ENCODE measurements at places on chromosomes 16 and 17.
A peak's percentile ranks its signal among the peaks of the same experiment; 100 is the strongest.

DNA sequence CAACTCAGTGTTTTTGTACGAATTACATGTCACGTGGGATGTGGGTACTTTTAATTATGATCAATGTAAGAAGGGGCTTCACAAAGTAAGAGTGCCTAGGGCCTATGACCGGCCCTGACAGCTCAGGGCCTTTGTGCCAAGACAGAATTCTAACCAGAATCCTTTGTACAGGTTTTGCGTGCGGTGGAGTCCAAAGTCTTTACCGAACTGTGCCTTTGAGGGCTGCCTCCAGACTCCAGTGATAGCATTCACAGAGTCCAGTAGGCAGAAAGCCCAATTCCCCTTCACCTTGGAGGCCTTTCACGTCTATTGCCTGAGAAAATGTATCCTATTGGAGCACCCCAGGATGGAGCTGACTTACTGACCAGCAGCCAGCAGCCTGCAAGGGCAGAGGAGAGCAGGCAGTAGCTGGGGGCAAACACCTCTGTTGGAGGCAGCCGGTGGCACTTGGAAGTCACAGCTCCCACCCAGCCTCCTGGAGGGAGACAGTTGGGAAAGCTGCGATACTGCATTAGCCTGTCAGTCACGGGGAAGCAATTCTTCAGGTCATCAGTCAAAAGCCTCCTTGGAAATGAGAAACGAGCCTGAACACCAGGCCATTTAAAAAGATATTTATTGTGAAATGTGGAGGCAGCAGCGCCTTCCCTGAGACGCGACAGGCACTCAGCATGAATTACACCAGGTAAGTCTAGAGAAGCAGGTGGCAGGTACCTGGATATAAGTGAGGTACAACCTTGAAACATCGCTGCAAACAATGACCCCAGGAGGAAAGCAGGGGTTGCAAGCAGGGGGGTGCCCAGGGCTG lies 98.1 kb upstream of the CDYL2 start:
- no peak for DNase-seq

DNA sequence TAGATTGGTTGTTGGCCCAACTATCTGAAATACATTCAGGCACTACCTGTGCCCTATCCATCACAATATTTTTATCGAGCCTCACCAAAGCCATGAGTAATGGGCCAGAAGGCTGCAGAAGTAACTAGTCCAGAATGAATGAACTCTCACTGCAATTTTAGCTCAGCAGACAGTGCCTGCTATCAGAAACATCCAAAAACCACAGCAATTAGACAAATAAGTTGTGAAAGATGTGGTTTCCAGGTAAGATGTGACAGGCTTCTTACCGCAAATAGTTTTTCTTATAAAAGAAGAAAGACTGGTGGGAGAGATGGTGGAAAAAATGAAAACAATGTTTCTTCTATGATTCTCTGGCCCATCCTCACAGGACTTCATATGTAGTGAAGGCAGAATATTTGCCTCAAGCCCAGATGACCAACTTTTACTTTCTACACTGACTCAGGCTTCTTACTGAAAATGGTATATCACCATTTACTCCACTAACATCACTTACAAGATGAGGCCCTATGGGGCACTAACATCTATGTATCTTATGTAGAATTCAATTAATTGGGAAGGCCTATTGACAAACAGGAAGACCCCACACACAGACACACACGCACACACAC lies 9.8 kb upstream of the RFFL start:
- DNase-seq: no peak

GRCh38 chr16:47578573-47578972 lies 117.4 kb downstream of the PHKB start:
- DNase-seq: no peak

DNA sequence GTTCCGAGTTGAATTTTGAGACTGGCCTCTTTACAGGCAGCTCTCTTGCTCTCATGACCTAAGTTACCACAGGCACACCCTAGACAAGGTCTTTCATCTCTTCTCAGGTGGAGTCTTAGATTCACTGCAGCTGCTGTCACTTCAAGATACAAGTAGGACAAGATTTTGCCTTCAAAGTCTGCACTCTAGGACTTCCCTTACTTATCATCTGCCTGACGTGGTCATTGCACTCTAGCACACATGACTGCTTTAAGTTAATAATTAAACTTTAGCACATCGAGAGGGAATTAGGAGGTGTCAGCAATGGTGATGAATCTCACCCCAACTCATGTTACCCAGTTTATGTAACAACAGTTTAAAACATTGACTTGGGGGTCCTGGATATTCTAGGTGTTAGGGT lies 25.6 kb downstream of the RNF135 start:
- no peak for DNase-seq

GRCh38 chr17:28189667-28190066 lies 129.3 kb upstream of the TMEM97 start:
- DNase-seq: no peak

GRCh38 chr17:59074494-59074893 lies 32.2 kb downstream of the TRIM37 start:
- no peak for DNase-seq

DNA sequence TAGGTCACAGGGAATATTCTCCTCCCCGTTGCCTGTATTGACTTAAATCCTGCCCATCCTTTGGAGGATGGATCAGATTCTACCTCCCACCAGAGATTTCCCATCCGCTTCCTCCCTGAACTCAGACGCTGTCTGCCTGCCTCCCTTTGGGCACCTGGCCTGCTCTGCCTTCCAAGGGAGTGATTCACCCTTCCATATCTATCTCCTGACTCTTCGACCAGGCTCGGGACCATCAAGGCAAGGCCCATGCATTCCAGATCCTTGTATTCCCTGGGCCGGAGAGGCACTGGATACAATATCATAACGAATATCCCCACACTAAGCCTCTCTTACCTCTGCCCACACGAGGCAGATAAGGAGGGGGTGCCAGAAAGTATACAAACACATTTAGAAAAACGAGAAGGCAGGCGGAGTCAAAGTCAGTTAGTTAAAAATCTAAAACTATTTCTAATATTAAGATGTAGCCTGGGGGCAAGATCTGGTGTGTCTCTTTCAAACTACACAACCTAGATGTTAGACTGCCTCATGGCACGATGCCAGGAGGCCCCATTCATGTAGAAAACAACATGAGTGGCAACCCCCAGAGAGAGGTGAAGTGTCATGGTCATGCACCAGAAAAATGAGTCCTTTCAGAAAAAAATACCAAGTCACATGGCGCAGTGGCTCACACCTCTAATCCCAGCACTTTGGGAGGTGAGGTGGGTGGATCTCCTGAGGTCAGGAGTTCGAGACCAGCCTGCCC lies 9.2 kb downstream of the PMP22 start:
- no peak for DNase-seq

GRCh38 chr17:3012926-3013581 lies 50.4 kb downstream of the OR1D5 start:
- peak; percentile 42 for DNase-seq

DNA sequence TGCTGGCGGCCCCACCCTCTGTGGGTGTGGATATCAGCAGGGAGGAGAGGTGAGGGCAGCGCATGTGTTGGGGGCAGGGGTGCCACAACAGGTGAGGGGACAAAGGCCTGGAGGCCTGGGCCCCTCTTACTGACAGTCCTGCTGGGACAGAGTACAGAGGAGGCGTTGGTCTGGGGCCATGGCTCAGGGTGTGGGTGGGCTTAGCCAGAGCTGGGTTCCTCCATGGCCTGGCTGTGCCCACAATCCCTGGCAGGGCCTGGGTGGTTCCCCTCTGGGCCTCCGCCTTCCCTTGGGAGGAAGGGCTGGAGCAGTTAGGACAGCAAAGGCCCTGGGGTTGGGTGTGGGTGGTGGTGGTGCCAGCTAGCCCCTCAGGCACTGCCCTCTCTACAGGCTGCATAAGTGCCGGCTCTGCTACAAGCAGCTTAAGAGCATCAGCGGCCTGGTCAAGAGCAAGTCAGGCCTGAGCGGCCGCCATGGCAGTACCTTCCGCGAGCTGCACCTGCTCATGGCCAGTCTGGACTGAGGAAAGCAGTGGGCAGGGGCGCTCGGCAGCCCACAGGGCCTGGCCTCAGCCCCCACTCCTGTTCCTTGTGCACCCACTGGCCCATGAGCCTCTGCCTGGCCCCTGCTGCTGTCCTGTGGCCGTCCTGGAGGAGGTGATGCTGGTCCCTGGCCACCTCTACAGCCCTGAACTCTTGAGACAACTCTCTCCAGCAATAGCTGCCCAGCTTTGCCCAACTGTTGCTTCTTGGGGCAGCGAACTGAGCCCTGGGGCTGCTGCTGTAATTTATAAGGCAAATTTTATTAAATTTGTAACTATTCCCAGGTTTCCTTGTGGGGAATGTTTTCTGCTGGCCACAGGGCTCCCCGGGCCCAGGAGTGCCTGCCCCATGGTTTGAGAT lies 21.1 kb downstream of the KATNB1 start:
- DNase-seq: no peak

GRCh38 chr17:15462976-15463772 lies 4.2 kb downstream of the CDRT4 start:
- no peak for DNase-seq

- DNase-seq: no peak
Observed at GRCh38 chr16:60091529-60091928, 1357.4 kb upstream of the GOT2 start.

- DNase-seq: no peak
Observed at GRCh38 chr16:72092832-72093447, 480 bp downstream of the TXNL4B start.

- DNase-seq: no peak
Observed at GRCh38 chr17:7174603-7175326, 4.4 kb downstream of the ASGR1 start.

GRCh38 chr16:85353839-85354685 lies 241.8 kb upstream of the CIBAR2 start:
- no peak for DNase-seq

- no peak for DNase-seq
Observed at GRCh38 chr16:17951378-17951777, 385.2 kb downstream of the NPIPA8 start.

DNA sequence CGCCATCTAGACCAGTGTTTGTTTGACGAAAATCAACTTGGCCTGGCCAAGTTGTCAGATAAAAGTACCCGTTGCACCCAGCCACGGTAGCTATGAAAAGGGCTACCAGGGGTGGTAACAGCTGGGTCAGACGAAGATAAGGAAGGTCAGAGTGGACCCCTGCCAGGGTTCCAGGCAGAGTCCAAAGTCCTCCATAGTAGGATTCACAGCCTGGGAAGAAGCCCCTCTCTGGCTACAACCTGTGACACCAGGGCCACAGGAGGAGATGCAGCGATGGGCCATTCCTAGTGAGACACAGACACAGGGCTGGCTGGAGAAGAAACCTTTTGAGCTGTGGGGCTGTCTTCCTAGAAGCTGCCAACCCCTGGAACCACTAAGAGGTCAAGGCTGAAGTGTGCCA lies 39.3 kb downstream of the MEAK7 start:
- DNase-seq: no peak

GRCh38 chr17:77959926-77960521 lies 1.5 kb downstream of the TNRC6C start:
- DNase-seq: no peak

DNA sequence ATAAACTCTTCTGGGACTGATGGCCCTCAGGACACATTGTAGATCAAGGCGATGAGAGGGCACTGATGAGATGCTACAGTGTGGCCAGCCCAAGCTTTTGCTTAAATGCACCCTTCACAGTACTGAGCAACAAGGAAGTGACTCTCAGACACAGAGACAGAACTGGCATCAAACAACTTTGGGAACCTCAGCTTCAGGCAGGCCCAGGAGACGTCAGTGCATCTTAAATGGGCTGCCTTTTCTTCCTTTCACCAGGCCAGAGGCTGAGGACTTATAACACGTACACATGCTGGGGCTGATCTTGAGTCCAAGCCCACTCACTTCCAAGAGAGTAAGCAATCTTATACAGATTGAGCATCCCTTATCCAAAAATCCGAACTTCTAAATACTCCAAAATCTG lies 386.1 kb upstream of the C16orf82 start:
- DNase-seq: no peak

DNA sequence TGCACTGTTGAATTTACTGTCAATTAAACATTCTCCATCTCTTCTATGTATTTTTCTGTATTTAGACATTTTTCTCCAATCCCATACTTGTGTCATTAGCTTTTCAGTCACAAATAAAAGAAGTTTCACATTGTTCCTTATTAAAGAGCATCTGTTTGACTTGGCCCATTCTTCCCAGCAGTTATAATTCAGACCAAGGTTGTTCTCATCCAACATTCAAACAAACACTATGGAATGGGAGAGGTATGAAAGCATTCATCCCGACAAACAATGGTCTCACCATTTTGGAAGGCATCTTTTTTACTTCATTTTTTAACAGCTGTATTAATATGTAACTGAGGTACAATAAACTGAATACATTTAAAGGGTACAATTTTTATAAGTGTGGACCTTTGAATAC lies 208.8 kb upstream of the MAF start:
- DNase-seq: no peak

DNA sequence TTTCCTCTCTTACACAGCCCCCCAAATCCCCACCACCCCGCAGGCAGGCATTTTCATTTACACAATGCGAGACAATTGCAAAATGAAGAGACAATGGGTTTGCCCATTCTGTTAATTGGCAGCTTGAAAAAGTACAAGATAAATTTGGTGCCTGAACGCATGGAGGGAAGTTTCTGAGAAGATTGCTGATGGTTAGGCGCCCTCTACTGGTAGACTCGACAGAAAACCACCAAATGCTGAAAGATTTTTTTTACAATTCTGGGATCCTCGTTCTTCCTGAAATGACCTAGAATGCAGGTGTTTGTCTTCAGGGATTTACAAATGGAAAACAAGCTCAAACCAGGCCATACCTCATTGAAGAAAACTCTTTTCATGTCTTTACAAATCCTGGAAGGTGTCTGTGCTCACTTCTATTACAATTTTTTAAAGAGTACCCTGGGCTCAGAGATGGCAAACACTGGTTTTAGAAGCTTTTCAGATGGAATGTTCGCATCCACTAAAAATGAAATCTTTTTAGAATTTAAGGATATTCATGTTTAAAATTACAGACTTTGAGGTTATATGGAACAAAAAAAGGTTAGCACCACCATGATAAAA lies 338.5 kb downstream of the PMP22 start:
- peak; percentile 24 for DNase-seq

GRCh38 chr17:36939802-36940312 lies 2.6 kb downstream of the LHX1 start:
- DNase-seq: no peak

Measured in stimulated activated CD4-positive, alpha-beta T cell treated with anti-CD3 and anti-CD28 coated beads, Interleukin-4, amount 100 ng/mL, for 4 hours (primary cell).